ENCODE measurements at places on chromosomes 2 and 18.
A peak's percentile ranks its signal among the peaks of the same experiment; 100 is the strongest.

- DNase-seq: no peak
Measured at GRCh38 chr2:7206111-7206810, 289.0 kb downstream of the RNF144A start.

DNA sequence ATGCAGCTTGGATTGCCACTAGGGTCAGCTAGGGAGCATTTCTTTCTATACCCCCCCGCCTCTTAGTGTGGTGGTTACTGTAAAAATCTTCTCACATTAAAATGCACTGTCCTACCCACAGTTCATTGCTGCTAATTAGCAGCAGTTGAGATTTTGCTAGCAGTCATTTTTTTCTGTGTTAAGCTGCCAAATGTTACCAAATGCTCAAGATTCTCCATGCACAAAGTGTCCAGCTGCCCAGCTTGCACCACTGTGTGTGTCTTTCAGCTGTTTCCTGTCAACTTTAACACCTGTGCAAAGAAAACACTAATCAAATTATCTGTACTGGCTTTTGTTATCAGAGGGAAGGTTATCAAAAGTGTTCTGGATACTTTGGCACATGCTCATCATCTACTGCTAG is 679.3 kb downstream of the NR4A2 start:
- no peak for DNase-seq

DNA sequence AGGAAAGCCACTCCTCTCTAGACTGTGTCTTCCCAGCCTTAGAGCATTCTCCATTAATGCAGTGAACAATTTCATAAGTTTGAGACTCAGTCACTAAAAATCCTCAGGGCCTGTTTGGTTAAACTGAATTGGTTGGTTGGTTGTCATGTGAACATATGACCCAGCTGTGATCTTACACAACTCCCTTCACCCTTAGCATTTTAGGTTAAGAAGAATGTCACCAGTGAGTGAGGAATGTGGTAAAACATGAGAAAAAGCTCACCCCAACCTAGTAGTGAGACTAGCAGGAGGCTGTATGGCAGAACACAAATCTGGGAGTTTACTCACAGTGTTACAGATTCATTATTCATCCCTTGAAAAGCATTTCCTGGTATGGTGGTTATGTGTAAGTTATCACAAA is 32.4 kb downstream of the LHCGR start:
- no peak for DNase-seq

DNA sequence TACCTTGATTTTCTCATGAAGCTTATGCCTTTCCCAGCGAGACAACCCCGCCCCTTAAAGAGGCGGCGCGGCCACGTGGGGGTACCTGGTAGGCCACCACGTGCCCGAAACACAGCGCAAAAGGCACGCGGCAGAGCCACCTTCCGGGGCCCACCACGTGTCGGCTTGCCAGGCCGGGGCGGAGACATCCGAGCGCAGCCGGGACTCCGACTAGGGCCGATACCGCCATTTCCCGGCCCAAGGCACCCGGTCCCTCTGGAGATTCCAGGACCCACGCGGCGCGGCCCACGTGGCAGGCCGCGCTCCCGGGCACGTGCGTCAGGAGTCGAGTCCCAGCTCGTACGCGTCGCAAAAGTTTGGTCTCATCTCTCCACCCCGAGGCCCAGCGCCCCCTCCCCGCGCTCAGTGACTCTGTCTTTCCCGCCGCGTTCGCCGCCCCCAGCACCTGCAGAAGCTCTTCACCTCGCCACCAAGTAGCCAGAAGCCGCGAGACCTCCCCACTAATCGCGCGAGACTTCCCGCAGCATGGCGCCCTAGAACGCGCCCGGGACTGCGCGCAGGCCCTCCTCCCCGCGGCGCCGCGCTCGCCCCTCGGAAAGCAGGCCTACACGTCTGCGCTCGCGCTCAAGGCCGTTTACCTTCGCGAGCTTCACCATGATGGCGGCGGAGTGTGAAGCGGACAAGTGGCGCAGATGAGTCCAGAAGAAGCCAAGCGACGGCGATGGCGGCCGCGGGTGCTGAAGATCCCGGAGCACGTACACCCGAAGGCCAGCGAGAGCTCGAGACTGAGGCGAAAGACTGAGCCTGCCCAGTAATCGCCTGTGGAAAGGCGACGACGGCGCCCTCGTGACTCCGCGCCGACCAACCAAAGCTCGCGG is at the start of gene NCL:
TSS of gene NCL (minus strand) at position 787 of the 878 bp plus-strand sequence. CDS start at position 656, 131 bp downstream.
- peak; percentile 82 for DNase-seq

DNA sequence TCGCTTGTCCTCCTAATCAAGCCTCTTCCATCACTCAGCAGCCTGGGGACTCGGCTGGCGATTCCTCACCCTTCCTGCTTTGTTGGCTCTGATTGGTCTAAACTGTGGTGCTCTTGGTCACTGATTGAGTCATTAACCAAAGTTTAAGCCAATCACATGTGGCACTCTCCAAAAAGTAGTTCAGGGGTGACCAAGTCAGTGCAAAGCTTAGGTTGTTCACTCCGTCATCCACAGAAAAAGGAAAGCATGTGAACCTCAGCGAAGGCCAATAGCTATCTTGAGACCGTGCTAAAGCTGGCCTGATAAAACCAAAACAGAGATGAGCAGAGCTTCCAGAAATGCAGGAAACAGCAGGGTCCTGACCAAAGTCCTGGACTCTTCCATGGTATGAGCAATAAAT is 4.9 kb downstream of the ALPK2 start:
- no peak for DNase-seq

GRCh38 chr2:216539791-216540241 is 41.2 kb downstream of the RPL37A start:
- DNase-seq: no peak

DNA sequence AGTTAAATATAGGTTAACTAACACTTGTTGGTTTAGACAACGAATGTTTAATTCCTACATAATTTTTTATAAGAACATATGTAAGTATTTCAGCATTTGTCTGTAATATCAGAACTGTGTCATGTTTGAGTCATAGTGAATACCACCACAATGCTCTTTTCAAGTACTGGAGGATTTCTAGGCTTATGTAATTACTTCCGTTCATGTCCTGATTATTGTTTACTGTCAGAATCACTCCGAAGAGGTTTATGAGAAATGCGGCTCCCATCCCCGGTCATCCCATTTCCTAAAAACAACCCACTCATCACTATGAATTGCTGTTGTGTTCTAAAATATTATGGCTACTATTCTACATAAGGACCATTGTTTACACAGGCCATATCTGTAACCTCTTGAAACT is 45.1 kb downstream of the CDH19 start:
- DNase-seq: no peak

DNA sequence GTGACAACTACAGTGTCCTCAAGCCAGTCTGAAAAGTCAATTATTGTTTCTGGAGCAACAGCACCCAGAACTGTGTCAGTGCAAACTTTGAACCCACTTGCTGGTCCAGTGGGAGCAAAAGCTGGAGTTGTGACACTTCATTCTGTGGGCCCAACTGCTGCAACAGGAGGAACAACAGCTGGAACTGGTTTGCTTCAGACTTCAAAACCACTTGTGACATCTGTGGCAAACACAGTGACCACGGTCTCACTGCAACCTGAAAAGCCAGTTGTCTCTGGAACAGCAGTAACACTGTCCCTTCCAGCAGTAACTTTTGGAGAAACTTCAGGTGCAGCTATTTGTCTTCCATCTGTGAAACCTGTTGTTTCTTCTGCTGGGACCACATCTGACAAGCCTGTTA is 59.8 kb downstream of the TAF4B start:
- no peak for DNase-seq

- no peak for DNase-seq
Measured at GRCh38 chr2:23803264-23803964, 123.5 kb downstream of the ATAD2B start.

GRCh38 chr18:48838921-48839818 is 111.6 kb downstream of the SMAD7 start:
- DNase-seq: no peak

GRCh38 chr18:32351032-32351431 is 119.7 kb downstream of the GAREM1 start:
- DNase-seq: no peak
